ENCODE measurements at places on chromosomes 6 and 20.
A peak's percentile ranks its signal among the peaks of the same experiment; 100 is the strongest.

GRCh38 chr6:130958468-130958867 is 104.6 kb downstream of the EPB41L2 start:
- DNase-seq, result no peak

DNA sequence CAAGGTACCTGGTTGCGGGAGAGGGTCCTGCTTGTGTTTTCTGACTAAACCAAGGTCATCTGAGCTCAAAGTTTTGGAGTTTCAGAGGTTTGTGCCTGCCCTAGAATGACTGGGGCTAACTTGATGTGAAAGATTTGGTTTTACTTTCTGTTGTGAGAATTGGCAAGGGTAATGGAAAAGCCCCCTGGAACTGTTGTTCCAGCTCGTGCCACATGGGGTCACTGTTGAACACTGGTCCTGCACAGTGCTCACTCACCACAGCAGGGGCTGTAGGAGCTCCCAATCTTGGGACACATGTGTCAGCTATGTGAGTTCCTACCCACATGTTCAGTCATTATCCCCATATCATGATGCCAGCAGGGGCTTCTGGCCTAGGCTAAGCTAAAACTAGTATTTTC is 6.5 kb downstream of the TGM6 start:
- peak; percentile 22 for DNase-seq

GRCh38 chr6:89257346-89257745 is 40.2 kb upstream of the GABRR1 start:
- DNase-seq, result no peak

GRCh38 chr6:152160346-152160745 is 352.9 kb downstream of the ESR1 start:
- DNase-seq, result no peak
